ENCODE measurements at places on chromosomes 6 and 20.

GRCh38 chr6:121666814-121667213 is 231.4 kb downstream of the GJA1 start:
- no peak for DNase-seq

GRCh38 chr20:32570401-32571190 is 14.5 kb downstream of the NOL4L start:
- DNase-seq = no peak

DNA sequence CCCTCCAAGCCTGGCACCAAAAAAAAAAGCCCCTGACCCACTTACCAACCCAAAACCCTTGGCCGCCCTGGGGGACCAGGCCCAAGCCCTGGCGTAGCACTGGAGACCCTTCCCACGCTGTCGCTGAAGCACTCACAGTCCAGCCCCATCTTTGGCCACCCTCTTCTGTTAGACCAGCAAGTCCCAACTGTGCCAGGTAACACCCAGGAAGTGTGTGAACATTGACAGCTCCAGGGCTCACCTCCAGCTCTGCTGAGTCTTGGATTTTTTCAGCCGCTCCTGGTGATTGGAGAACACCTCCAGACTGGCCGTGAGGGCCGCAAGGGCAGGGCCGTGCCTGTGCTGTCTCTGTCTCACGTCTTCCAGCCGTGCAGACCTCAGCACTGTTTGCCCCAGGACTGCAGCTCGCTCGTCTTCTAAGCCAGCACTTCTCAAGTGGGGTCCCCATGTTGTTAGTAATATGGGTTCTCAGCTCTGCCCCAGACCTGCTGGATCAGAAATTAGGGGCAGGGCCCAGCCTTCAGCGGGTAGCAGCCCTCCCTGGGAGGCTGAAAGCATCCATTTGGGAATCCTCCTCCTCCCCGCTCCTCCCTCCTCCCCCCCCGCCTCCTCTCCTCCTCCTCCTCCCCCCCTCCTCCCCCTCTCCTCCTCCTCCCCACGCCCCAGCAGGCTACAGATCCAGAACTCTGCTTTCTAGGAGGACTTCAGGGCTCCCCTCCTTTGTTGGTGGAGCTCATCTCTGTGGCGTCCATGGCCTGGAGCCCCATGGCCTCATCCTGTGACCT is 18.1 kb downstream of the NPEPL1 start:
- DNase-seq = no peak

GRCh38 chr6:36109092-36109491 is 21.2 kb upstream of the MAPK13 start:
- DNase-seq = no peak

DNA sequence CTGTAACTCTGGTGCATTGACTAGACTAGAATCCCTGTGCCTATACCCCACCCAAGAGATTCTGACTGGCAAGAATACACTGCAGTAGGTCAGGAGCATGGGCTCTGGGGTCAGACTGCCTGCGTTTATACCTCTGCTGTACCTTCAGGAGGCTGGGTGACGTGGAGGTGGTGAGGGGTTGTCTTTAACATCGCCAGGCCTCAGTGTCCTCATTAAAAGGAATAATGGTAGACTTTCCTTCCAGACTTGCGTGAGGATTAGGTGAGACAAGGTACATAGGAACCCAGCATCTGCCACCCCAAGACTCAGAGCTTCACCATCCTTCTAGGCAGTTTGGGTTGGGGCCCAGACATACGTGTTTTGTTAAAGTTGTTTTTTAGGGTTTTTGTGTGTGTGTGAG is 44.3 kb downstream of the TM9SF4 start:
- DNase-seq = no peak

DNA sequence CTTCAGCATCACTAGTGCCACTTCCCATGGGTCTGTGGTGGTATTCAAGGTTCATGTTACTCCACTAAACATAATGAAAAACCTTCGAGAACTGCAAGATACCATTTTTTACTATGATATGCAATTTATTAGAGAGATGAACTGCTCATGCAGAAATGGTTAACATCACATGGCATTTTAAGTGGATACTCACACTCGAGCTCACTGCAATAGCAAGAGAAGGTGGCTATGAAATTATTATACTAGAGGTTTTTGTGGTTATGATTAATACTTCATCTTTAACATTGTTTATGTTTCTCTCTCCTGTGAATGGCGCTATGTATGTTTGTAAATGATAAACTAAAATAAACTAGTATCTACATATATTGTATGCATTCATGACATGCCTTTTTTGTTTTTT is 35.1 kb downstream of the SCAF8 start:
- DNase-seq = no peak

DNA sequence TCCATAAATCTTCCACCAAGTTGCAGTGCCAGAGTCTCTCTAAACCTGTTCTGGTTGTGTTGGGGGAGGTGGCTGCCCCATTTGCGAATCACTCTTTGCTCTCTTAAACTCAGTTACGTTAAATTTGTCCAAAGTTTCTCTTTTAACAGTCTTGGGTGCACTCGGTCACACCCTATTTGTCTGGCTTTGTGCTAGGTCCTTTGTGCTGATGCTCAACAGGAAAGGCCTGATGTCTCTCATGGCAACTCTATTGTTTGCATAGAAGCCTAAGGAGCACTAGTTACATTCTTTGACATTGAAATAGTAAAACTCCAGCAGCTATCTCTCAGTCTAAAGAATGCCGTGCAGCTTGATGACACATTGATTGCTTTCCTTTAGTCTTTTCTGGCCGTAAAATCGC is 105.1 kb downstream of the TRMT11 start:
- DNase-seq = no peak

- no peak for DNase-seq
Measured at GRCh38 chr6:113004470-113005270, 657.5 kb downstream of the RFPL4B start.

DNA sequence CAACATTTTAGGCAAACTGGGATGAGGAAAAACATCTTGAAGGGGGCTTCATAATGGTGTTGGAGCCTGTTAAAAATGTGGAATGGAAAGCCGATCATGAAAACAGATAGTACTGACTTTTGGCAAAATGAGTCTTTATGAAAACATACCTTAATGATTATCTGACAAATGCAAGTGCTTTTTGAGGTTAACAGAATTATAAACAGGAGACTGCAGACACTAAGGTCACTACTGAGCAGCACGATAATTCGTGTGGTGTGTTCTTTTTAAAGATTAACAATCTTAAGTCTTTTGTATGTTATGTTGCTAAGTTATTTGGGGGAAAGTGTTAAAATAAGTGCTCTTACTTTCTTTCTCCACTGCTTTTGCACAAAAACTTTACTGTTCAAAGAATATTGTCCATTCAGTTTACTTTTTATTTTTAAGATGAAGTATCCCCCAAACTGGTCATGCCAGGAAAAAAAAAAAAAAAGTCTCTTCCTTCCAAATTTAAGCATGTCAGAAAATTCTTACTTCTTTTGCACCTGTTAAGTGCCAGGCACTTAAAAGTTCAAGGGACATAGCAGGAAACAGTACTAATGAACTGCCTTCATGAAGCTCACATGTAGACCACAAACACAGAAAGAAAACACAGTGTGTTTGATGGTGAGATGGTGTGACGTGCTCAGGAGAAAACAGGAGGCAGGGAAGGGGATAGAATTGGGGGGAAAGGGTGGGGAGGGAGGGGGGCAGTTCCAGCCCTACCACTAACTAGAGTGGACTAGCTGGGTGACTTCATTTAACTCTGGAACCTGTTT is 73.2 kb downstream of the CDYL start:
- DNase-seq = no peak

GRCh38 chr20:53760025-53760441 is 166.4 kb upstream of the ZNF217 start:
- DNase-seq = no peak

GRCh38 chr20:4559106-4559505 is 162.6 kb upstream of the PRND start:
- DNase-seq = no peak

- no peak for DNase-seq
Measured at GRCh38 chr6:54535568-54535967, 227.3 kb downstream of the TINAG start.

GRCh38 chr20:4835244-4836177 is 113.8 kb downstream of the PRND start:
- no peak for DNase-seq

- no peak for DNase-seq
Measured at GRCh38 chr6:79949233-79949632, 1.9 kb upstream of the ELOVL4 start.

GRCh38 chr20:56429941-56430340 is 17.9 kb downstream of the CASS4 start:
- DNase-seq = no peak

GRCh38 chr6:159727717-159728445 is 575 bp downstream of the WTAP start:
- no peak for DNase-seq

DNA sequence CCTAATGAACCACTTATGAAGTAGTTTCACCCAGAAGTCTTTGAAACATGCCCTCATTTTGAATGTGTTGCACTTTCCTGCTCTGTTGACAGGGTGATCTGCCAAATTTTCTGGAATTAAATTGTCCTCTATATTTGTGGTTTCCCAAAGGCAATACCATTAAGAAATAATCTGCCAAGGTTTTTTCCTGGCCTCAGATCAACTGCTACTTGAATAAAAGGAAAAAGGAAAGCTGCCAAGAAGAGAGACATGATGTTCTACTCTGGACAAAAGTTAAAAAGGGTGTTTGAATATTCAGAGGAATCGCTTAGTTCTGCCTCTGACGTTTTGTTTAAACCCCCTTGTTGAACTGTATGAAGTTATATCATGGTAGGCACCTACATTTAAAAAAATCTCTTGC is 37.4 kb upstream of the ARMH2 start:
- DNase-seq = no peak

GRCh38 chr6:135811644-135812526 is 39.6 kb upstream of the PDE7B start:
- DNase-seq = no peak

DNA sequence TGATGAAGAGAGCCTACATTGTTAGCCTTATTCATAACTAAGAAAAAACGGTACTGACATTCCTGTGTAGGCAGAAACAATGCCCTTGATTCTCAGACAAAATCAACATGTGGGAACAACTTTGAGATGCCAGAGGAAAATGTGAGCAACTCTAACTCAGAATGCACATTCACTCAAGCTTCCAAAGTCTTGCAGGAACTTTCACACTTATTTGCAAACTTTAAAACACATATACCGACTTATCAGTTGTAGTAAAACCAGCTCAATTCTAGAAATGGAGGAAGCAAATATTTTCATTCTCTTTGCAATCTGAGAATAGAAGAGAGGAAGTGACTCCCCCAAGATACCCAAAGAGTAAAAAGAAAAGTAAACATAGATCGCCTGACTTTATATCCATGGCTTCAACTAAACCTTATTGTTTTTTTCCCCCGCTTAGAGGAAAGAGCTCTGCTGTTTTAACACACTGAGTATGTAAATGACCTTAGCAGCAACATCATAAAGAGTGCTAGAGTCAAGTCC is 117.6 kb downstream of the EPB41L2 start:
- no peak for DNase-seq

DNA sequence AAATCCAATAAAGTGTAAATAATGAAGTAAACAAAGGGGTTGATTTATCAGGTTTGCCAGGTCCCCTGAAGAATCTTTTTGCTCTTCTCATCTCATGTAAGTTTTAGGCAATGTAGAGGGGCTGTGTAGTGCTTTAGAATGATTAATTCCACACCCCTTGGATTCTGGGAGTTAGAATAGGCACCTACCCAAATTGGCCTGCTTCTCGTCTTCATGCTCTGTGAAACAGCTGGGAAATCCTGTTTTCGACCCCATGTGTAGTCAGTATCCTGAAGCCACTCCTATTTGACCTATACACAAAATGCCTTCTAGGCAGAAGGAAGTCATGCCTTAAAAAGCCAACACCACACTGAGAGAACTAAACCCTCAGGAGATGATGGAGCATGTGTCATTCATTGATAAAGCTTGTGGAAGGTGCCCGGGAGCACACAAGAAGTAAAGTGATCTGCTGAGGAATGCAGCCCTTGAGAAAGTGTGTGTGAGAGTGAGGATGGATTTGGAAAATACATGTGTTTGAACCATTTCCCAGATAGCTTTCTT is 170.9 kb downstream of the KLHL32 start:
- DNase-seq = no peak

- DNase-seq = peak; percentile 60
Measured at GRCh38 chr6:28988536-28989311, 16.4 kb downstream of the ZNF311 start.
